ENCODE measurements at places on chromosomes 11 and 22. TPM values are rescaled to one million over a fixed set of nuclear protein-coding genes. Genes with fewer than 3 reads are reported as not detected.

INPP5J gene
- total RNA-seq = 0.29 TPM

DNA sequence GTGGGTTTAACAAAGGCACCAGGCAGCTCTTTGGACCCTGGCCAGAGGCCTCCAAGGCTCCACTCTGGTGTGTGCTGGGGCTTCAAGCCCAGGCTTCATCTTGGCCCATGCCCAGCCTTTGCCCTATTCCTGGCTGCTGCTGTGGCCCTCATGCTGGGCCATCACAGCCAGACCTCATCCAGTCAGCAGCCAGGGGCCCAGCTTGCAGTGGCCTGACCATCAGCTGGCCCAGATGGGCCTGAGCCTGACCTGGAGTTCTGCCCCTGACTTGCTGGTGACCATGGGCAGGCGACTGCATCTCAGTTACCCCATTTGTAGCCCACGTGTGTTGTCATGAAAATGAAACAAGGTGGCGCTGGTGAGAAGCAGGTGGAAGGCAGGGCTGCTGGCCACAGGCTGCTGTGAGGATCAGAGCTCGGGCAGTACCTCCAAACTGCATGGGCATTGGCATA, 76.1 kb downstream of the MED15 start:
- no peak for DNase-seq

DNA sequence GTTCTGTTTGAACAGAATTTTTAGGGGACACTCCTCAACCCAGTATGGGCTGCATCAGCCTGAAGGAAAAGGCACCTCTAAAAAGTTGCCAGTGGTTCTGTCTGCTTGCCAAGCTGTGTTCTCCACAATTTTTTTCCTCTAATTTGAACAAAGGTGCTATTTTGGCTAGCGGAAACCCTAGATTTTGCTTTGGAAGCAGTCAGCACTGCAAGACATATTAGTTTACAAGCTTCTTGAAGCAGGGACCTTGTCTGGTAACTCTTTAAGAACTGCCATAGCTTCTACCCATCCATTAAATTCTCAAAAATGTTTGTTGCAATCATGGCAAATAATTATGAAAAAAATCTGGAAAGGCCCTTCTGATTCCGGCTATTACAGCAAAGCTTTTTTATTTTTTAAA, 75.6 kb upstream of the HEPHL1 start:
- peak; percentile 50 for DNase-seq

DNA sequence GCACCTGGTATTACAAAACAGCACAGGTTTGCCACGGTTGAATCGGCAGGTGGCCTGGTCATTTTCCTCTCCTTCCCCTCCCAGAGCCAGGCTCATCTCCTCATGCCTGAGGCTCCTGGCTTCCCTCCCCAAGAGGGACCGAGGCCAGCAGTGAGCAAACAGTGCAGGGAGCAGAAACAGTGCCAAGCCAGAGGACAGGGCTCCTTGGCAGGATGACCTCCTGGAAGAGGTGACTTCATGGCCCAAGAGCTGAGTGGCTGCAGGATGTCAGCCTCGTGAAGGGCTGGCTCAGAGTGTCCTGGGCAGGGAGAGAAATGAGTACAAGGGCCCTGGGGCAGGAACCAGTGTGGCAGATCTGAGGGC, 22.8 kb upstream of the PPFIA1 start:
- DNase-seq = peak; percentile 35

Measured in RPMI7951 (cell line).